Endothelial cell of umbilical vein (primary cell): ENCODE measurements at places on chromosomes 2 and 18.

DNA sequence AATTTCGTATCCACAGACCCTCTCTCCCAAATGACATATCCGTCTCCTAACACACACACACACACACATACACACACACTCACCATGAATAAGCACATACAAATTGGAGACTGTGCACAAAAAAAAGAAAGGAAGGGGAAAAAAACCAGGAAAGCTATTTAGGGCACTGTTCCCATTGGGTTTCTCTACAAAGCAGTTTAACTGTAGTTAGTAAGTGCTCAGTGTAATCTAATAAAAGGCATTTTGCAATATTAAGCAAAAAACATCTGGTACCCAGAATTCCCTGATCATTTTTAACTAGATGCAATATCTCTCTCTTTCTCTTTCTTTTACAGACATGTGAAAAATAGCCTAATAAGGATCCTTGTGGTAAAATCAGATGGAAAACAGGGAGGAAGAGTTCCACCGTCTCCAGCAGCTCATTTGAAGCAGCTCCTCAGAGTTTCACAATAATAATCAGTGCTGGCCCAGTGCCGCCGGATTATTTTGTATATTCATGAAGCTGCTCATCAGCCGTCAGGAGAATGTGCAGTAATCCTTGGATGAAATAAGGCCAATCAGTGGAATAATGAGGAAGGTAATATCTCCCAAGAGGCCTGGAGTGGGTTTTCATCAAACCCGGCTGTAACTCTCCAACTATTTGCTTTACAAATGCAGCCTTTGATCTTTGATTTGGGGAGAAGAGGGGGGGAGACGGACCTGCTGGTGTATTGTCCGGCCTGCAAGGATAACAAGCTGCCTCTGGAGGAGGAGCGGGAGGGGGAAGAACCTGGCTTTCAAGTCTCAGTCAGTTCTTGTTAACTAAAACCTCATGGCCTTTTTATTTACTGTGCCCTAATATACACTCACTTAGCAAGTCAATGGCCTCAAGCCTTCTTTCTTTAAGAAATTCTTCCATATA is 227.6 kb upstream of the SMIM21 start:
- H3K4me3 ChIP-seq: no peak overlapping the region
- H3K36me3 ChIP-seq: no peaks in the 10 kb centered on the region
- no peaks in the 10 kb centered on the region for H3K27me3 ChIP-seq
- H3K4me1 ChIP-seq: no peaks in the 10 kb centered on the region

DNA sequence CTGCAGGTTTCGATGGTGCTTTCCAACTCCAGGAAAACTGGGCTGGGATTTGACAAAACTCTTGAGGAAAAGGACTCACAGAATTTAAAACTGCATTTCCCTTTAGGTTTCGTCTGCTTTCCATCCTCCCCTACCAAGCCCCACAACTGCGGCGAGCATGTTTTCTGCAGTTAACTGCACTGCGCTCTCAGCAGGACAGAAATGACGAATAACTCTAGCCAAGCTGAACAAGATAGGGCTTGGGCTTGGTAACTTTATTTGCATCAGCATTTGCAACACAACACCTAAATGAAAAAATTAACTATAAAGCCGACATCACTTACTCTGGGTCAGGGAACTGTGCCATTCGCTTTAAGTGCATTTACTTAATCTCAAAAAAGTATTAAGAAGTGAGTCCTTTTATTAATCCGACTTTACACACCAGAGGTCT is 669 bp upstream of the PIKFYVE start:
- peak overlapping the region; percentile 85 for H3K27ac ChIP-seq
- peak overlapping the region; percentile 13 for H3K4me3 ChIP-seq
- H3K36me3 ChIP-seq: no peaks in the 10 kb centered on the region
- peaks cover 24% of the 10 kb centered on the region for H3K4me1 ChIP-seq
- no peaks in the 10 kb centered on the region for H3K27me3 ChIP-seq
- DNase-seq: no peak

DNA sequence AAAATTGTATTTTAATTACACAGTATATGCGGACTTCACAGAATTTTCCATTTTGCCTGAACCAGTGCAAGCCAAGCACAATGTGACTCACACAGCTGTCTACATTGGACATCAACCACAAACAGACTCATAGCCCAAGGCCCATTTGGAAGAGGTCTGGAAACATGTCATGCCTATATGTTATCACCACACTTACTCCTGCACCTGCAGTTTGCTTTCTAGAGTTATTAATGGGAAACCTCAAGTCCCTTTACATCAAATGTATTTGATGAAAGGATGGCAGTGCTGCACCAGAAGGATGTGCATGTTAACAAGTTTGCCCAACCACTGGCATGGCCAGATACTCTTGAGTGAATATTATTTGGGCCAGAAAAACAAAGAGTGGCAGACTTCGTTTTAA is 548.9 kb upstream of the CDH2 start:
- H3K4me3 ChIP-seq: no peak overlapping the region
- H3K27ac ChIP-seq: no peak overlapping the region
- H3K4me1 ChIP-seq: peaks cover 4% of the 10 kb centered on the region
- H3K36me3 ChIP-seq: no peaks in the 10 kb centered on the region

DNA sequence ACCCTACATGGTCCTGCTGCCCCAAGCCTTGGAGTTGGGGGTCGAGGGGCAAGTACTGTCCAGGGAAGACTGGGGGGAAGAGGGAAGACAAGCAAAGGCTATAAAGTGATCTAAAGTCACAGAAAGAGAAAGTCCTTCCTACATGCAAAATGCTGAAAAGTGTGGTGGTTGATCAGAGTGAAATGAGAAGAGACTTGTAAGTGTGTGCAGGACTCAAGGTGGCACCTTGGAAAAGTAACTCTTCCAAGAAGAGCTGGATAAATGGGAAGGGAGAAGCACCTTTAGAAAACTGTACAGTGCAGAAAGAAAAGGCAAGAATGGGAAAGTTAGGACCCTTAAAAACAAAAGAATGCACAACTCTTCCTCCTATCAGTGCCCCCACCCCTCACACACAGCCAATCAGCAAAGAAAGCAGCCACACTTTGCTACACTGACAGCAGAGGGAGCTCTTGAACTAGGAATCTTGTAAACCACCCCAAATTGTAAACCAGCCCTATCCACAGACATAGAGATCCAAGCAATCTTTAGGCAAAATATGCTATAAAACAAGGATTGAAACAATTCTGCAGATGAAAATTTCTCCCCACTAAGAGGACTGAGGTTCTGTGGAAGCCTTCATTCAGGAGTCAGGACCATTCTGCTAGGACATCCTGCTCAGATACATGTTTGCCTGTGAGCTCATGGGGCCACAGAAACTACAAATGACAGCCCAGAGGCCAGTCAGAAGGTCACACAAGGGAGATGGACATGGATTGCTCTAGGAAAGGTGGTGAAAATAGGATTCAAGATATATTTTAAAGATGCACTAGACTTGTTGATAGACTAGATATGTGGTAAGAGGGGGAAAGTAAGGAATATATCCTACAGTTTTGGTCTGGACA is 146.4 kb downstream of the FTCDNL1 start:
- H3K27ac ChIP-seq: no peak overlapping the region
- no peaks in the 10 kb centered on the region for H3K36me3 ChIP-seq
- H3K27me3 ChIP-seq: no peaks in the 10 kb centered on the region
- no peaks in the 10 kb centered on the region for H3K4me1 ChIP-seq
- DNase-seq: peak; percentile 4

GRCh38 chr2:233433794-233434193 is 79.5 kb downstream of the DGKD start:
- H3K36me3 ChIP-seq: no peaks in the 10 kb centered on the region
- H3K4me3 ChIP-seq: no peak overlapping the region
- DNase-seq: no peak
- H3K4me1 ChIP-seq: peaks cover 10% of the 10 kb centered on the region
- H3K27ac ChIP-seq: no peak overlapping the region

DNA sequence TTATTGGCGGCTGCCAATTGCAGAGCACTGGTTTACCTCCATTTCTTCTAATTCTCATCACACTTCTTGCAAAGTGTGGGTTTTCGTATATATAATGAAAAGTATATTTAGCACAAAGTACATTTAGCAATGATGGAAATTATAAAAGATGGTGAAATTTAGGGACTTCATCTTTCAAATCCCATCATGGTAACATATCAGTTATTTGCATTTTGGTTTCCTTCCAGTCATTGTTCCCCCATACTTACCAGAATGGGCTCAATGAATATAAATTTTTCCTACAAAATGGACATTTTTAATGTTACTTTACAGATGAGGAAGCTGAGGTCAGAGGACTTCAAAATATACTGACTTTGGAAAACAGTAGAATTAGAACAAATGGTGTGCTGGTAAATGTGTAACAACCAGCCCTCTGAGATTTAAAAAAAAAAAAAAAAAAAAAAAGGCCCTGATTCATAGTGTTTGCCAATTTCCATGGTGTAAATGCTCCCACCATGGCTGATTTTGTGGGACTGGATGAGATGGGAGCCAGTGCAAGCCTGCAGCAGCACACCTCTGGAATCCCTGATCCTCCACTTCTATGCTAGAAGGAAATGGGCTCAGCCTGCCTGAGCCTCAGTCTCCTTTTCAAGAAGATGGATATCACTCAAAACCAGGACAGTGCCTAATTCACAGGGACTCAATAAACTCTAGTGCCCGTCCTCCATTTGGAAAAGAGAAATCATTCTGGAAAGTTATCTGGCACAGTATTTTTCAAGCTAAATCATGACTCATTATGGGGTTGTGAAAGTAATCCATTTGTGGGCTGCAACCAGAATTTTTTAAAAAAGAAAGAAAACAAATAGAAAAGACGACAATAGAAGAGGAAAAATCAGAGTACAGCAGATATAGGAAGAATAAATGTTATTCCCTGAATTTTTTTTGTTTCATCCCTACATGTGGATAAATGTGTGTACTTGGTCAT is 34.0 kb downstream of the LBH start:
- no peak overlapping the region for H3K27ac ChIP-seq
- no peaks in the 10 kb centered on the region for H3K36me3 ChIP-seq
- no peaks in the 10 kb centered on the region for H3K27me3 ChIP-seq

- H3K4me1 ChIP-seq: peaks cover 46% of the 10 kb centered on the region
- H3K27me3 ChIP-seq: no peaks in the 10 kb centered on the region
- H3K4me3 ChIP-seq: peak overlapping the region; percentile 33
- H3K36me3 ChIP-seq: no peaks in the 10 kb centered on the region
- DNase-seq: peak; percentile 40
Measured at GRCh38 chr2:240561325-240561971, 1.3 kb downstream of the DUSP28 start.

GRCh38 chr2:69138793-69139459 is 125.9 kb downstream of the ANTXR1 start:
- no peaks in the 10 kb centered on the region for H3K27me3 ChIP-seq
- H3K27ac ChIP-seq: peak overlapping the region; percentile 18
- DNase-seq: no peak
- H3K36me3 ChIP-seq: no peaks in the 10 kb centered on the region
- peaks cover 17% of the 10 kb centered on the region for H3K4me1 ChIP-seq

DNA sequence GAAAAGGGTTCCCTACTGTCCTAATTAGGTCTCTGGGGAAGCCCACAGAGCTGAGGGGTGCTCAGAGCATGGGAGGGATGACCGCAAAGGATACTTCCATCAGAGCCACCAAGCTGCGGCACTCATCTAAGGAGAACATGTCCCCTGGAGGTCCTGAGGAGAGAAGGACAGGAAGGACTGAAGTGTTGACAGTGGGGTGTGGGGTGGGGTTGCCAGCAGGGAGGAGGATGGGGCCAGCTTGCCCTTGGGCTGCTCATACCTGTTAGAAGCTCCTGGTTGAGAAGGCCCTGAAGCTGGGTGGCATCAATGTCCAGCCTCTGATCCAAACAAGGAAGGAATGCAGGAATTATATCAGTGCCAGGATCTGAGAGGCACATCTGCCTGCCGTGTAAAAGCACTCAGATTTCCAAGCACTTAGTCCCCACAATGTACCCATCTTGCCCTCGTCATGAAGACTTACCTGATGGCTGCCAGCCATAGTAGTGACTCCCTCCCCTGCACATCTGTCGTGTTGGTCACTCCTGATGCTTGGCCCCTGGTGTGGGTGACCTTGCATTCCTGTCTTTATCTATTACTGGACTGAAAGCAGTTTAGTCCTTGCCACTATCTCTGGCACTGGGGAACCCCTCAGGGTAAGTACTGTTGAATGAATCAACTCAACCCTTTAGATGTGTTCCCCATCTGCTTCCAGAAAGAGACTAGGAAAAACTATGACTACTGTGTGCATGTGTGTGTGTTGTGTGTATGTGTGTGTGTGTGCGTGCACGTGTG is 68.9 kb downstream of the CAPN13 start:
- H3K27me3 ChIP-seq: no peaks in the 10 kb centered on the region
- H3K4me3 ChIP-seq: no peak overlapping the region
- no peaks in the 10 kb centered on the region for H3K36me3 ChIP-seq
- H3K4me1 ChIP-seq: no peaks in the 10 kb centered on the region
- DNase-seq: no peak

DNA sequence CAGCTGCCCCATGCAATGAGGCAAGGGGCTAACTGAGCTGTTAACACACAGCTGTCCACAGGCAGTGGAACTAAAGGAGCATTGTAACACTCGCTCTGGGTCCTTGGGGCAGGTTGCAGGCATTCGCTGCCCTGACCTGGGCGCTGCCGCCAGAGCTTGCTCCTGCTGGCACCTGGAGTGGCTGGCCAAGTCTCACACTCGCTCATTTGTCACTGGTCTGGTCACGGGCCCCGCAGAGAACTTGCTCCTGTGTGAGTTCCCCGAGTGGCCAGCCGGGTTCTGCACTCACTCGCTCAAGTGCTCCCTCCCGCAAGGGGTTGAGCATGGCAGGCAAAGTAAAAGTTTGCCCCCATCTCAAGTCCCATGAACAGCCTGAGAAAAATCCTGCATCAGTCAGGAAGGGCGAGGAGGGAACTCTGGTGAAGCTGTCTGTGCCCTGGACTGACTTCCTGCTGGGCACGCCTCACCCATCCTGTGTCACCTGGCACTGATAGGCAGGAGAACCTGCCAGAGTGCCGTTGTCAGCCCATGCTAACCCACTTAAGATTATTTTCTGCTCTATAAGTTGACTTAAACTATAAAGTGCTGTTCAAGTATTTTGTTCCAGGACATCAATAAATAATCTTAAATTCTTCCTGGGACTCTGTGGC is 934.8 kb upstream of the GYPC start:
- no peak for DNase-seq
- no peaks in the 10 kb centered on the region for H3K4me1 ChIP-seq
- no peaks in the 10 kb centered on the region for H3K36me3 ChIP-seq
- H3K27me3 ChIP-seq: no peaks in the 10 kb centered on the region
- H3K4me3 ChIP-seq: no peak overlapping the region
- H3K27ac ChIP-seq: no peak overlapping the region

DNA sequence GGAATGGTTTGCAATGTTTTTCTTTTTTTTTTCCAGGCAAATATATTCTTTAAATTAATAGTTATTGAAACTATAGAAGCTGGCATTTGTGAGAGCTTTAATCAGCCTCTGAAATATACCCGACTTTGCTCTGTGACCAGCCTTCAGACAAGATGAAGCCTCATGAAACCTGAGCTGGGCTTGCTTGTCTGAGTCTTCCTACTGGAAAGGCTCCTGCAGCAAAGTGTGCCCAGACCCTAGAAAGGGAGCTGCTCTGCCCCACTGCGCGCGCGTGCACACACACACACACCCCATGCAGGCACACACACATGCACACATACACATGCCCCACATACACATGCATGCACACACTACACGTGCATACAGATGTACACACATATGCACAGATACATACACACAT is 203.3 kb upstream of the NT5C1B start:
- no peaks in the 10 kb centered on the region for H3K27me3 ChIP-seq
- no peak overlapping the region for H3K4me3 ChIP-seq
- H3K36me3 ChIP-seq: no peaks in the 10 kb centered on the region
- H3K27ac ChIP-seq: no peak overlapping the region
- no peaks in the 10 kb centered on the region for H3K4me1 ChIP-seq

GRCh38 chr2:157055660-157056199 is 201.8 kb upstream of the GALNT5 start:
- H3K27ac ChIP-seq: peak overlapping the region; percentile 66
- peak; percentile 61 for DNase-seq
- no peaks in the 10 kb centered on the region for H3K27me3 ChIP-seq
